ENCODE measurements at places on chromosomes 12 and 14.

- DNase-seq: no peak
These were observed 557.2 kb downstream of the BCL11B start for GRCh38 chr14:98714626-98715425.

DNA sequence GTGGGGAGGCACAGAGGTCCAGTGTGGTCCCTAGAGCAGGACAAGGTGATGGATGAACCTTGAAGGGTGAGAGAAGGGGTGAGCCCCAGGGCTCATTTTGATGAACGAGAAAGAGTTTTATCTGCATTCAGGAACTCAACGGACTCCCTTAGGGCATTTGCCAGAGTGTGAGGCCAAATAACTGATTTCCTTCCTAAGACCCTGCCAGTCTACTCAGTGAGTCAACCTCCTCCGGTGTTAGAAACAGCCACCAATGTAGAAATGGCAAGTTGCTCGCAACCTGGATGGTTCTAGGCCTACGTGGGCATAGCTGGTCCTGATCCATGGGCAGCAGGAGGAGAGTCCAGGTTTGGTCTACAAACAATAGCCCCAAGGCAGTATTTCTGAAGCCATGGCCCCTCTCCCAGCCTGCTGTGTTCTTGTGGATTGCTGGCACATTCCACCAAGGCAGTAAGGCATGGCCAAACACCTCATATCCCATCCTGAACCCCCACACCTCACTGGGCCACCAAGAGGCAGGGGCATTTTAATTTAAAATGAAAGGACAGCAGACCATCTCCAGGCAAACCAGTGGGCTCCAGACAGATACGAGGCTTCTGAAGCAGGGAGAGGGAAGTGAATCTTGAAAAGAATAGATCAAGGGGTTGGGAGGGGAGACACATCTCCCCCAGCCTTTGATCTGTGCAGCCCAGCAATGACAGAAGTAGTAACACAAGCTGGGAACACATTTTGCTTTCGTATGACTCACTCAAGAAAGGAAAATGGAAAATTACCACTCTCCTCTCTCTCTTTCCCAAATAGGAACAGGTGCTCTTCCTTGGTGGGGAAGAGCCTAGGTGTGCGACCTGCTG is 25.4 kb upstream of the TESC start:
- no peak for DNase-seq

- DNase-seq: no peak
These were observed 7.5 kb upstream of the LHX5 start for GRCh38 chr12:113479216-113479589.

- DNase-seq: no peak
These were observed 10.7 kb downstream of the STAC3 start for GRCh38 chr12:57240066-57240921.

- no peak for DNase-seq
These were observed 66.7 kb downstream of the CCDC88C start for GRCh38 chr14:91350813-91351511.

DNA sequence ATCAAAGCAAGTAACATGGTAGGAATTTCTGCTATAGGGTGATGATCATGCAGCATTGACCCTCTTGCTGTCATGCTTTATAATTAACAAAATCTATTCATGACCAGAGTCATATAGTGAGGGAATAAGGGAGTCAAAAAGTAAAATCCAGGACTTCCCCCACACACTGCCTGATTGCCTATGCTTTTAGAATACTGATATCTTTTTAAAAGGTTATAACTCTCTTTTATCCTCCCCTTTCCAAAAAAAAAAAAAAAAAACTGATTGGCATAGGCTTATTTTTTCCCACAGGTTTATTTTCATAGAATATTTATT is 51.4 kb downstream of the ZFP36L1 start:
- DNase-seq: no peak

- no peak for DNase-seq
These were observed 12.4 kb downstream of the CCDC92 start for GRCh38 chr12:123960029-123960735.

DNA sequence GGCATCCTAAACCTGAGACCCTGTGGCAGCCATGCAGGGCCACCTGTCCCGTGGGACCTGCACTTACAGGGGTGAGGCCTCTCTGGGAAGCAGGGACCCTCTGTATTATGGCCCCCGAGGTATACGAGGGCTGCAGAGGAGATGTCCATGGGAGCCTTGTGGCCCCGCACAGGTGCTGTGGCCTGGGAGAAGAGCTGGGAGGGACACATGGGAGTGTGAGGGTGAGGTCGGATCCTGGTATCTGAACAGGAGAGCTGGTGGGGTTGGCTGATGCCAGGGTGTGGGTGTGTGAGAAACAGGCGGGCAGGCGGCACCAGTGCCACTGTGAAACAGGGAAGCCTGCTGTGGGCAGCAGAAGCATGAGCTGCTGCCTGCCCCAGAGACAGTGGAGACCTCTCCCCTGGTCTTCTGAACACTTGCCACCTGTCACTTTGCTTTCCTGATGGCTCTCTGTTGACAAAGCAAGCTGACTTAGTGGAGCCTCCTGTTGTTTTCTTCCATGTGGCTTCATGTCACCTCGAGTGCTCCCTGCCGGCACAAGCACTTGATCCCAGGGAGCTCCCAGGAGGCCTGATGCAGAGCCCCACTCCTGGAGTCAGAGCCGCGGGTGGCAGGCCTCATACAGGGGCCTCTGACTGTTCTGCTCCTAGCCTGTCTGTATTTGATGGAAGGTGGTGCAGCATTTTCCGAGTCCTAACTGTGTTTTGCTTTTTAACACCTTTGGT is 19.8 kb upstream of the AMN start:
- DNase-seq: no peak

- no peak for DNase-seq
These were observed 19.3 kb upstream of the KCNH3 start for GRCh38 chr12:49519574-49519936.

GRCh38 chr12:98730412-98730811 is 85.3 kb downstream of the APAF1 start:
- no peak for DNase-seq

DNA sequence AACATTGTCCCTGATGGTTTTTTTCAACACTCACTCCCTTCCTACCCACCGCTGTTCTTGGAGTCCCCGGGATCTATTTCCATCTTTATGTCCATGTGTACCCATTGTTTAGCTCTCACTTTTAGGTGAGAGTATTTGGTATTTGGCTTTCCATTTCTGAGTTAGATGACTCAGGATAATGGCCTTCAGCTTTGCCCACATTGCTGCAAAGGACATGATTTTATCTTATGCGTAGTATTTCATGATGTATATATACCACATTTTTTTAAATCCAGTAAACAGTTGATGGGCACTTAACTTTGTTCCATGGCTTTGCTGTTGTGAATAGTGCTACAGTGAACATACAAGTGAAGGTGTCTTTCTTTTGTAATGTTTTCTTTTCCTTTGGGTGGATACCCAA is 123.5 kb upstream of the KITLG start:
- DNase-seq: no peak

DNA sequence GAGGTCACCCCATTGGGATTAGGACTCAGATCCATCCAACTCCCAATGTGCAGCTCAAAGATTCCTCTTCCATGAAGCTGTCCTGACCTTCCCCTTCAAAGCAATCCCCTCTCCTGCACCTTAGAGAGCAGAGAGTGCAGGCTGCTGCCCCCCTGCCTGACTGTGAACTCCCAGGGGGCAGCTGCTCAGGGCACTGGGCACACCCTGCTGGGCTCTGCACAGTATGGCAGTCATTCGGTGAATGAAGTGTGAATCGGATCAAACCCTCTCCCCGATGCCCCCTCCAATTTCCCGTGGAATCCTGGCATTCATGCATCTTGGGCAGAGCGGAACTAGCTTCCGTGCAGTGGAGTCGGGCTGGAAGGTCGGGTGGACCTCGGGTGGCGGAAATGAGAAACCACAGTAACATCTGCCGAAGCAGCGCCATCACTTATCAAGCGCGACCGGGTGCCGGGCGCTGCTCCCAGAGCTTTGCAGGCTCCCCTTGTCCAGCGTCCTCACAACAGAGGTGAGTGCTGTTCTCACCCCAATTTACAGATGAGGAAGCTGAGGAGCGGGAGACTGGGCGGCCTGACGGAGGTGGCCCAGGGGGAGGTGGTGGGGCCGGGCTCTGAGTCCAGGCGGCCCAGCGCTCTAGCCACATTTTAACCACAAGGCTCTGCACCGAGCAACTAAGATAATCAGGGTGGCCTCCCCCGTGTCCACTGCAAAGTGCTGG is 14.7 kb downstream of the GALNT9 start:
- no peak for DNase-seq

- DNase-seq: no peak
These were observed 123.0 kb downstream of the SLC38A4 start for GRCh38 chr12:46702581-46703344.

GRCh38 chr12:754851-755562 is 2.6 kb downstream of the WNK1 start:
- no peak for DNase-seq

Measured in progenitor cell of endocrine pancreas (in vitro differentiated cells).